ENCODE measurements at places on chromosomes 2 and 18.

DNA sequence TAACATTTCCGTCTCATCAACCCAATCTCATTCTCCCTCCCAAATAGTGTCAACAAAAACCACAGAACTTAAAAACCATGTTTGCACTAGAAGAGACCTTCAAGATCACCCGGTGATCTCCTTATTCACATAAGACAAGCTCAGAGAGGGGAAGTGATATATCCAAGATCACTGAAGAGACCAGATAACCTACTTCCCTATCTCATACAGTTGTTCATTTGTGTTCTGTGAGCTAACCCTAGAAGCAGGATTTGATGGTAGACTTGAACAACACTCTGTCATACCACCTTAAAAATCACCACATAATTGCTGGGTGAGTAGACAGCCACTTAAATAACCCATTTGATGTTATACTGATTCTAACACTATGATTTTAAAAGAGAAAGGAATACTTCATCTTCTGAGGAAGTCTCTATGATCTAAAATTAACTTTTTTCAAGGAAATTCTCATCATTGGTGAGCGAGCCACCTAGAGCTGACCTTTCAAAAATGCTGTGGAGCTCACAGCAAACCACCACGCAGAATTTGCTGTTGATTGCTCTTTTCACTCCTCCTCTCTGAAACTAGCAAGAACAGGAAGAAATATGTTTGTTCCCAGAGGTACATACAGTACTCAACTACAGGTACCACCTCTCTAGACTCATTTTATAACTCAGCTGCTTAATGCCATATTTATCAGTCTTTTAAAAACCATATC, 15.1 kb downstream of the AAK1 start:
- DNase-seq = no peak

DNA sequence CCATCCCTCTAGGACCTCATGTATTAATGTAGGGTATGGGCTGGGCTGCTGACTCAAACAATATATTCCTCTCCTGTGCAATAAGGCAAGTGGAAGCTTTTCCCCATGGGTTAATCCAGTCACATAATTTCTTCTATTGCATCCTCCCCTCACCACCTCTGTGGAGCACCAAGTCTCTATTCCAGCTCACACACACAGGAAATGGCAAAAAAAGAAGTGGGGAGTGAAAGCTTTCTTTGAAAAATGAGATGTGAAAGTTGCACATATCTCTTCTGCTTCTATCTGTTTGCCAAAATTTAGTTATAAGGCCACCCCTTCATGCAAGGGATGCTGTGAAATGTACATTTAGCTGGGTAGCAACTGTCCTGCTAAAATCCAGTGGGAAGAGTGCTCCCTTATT, 121.3 kb downstream of the CDC42EP3 start:
- no peak for DNase-seq

- DNase-seq = no peak
Measured at GRCh38 chr18:49618742-49619681, 57.2 kb downstream of the LIPG start.

- no peak for DNase-seq
Measured at GRCh38 chr2:5537180-5537688, 154.9 kb upstream of the SOX11 start.

Data from activated naive CD4-positive, alpha-beta T cell (primary cell).